Stimulated activated CD8-positive, alpha-beta memory T cell treated with anti-CD3 and anti-CD28 coated beads, Interleukin-2, amount 100 ng/mL, for 48 hours (primary cell): ENCODE measurements at places on chromosomes 5 and 9.

- no peak for DNase-seq
Observed at GRCh38 chr9:92726971-92727715, 37.5 kb downstream of the BICD2 start.

GRCh38 chr5:122312591-122313406 lies 762 bp downstream of the SNCAIP start:
- DNase-seq, result no peak

DNA sequence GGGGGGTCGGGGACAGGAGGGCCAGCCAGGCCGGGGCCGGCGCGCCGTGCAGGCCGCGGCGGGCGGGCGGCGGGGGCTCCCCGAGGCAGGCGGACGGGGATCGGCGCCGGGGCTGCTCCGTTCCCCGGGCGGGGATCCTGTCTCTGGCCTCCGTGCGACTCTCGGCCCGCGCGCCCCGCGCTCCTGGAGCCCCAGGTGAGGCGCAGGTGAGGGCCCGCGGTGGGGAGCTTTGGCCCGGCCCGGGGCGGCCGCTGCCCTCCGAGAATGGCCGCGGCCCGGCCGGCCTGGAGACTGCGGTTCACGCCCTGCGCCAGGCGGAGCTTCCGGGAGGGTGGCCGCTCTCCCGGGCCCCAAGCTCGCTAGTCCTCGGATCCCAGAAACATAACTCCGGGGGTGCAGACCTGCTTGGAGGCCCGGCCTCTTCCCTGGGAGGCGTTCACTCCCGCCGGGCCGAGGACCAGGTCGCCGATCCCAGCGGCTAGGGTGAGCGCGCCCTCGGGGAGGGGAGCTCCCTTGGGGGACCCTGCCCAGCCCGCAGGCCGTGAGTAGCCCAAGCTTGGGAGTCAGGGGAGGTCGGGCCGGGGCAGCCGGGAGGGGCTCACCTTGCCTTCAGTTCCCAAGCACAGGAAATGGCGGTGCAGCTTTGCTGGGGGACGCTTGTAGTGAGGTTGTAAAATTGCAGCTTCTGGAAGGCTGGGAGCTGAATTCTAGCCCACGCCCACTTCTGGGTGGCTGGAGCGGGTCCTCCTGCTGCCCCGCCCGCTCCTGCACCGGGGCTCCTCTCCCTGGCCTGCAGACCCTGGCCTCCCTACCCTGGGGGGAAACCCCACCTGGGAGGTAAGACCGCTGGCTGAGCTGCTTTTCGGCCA lies 723 bp downstream of the PPP1R26 start:
- DNase-seq, result no peak

DNA sequence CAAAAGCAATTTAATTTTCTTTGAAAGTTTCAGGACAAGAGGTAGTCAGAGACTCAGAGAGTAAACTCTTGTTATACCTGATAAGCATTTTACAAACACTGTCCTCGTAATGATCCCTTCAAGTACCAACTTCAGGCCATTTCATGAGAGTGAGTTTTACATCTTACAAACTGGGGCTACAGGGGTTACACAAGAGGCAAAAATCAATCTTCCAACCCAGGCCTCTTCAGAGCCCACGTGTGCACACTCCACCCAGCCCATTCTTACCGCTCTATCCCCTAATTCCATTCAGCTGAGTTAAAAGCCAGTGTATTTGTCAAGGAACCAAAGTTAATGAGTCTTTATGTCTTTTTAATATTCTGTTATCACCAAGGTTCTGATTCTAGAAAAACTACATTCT lies 46.5 kb downstream of the PSMB7 start:
- no peak for DNase-seq

DNA sequence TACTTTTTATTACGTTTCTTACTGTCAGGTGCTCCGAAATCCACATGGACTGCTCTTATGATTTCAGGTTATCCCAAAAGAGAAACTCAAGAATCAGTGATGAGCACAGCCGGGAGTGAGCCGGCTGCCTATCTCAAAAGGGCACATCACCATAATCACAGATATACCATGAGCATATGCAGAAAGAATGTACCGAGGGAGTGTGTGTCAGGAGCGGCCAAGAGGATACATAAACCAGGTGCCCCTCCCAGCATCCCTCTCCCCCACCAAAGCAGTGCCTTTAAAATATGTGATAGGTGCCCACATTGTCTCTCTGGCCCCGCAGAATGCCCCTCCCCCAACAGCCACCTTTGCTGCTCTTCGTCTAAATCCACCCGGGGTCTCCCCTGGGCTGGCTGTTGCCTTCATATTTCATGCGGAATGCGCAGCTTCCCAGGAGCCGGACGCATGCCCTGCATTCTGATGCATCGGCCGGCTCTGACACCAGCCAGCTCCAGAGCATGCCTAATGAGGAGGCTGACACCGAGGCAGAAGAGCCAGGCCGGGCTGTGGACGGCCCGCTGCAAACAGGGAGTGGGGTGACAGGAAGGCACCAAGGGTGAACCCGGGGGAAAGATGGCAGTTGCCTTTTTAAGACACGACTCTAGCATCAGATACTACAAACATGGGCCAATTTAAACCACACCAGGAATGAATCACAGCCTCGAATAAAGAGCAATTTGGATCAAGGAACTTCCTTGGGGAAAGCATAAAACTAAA lies 652.3 kb downstream of the BNC2 start:
- DNase-seq, result no peak

DNA sequence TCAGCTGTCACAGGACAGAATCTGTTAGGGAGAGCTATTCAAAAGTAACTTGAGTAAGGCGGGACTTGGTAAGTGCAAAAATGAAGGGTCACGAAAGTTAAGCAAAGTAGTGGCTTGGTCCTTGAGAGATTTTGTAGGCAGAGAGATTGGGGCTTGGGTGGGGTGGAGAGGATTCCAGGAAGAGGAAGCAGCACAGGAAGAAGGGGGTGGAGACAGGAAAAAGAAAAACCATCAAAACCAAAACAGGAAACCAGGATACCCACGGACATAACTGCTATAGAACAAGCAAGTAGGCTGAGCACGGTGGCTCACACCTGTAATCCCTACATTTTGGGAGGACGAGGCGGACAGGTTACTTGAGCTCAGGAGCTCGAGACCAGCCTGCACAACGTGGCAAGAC lies 3.7 kb downstream of the ROPN1L start:
- no peak for DNase-seq

GRCh38 chr5:147857302-147858129 lies 21.0 kb upstream of the SCGB3A2 start:
- DNase-seq, result peak; percentile 3

GRCh38 chr9:119020284-119020683 lies 349.0 kb downstream of the BRINP1 start:
- DNase-seq, result no peak

- DNase-seq, result no peak
Observed at GRCh38 chr5:31250201-31250600, 56.7 kb downstream of the CDH6 start.

DNA sequence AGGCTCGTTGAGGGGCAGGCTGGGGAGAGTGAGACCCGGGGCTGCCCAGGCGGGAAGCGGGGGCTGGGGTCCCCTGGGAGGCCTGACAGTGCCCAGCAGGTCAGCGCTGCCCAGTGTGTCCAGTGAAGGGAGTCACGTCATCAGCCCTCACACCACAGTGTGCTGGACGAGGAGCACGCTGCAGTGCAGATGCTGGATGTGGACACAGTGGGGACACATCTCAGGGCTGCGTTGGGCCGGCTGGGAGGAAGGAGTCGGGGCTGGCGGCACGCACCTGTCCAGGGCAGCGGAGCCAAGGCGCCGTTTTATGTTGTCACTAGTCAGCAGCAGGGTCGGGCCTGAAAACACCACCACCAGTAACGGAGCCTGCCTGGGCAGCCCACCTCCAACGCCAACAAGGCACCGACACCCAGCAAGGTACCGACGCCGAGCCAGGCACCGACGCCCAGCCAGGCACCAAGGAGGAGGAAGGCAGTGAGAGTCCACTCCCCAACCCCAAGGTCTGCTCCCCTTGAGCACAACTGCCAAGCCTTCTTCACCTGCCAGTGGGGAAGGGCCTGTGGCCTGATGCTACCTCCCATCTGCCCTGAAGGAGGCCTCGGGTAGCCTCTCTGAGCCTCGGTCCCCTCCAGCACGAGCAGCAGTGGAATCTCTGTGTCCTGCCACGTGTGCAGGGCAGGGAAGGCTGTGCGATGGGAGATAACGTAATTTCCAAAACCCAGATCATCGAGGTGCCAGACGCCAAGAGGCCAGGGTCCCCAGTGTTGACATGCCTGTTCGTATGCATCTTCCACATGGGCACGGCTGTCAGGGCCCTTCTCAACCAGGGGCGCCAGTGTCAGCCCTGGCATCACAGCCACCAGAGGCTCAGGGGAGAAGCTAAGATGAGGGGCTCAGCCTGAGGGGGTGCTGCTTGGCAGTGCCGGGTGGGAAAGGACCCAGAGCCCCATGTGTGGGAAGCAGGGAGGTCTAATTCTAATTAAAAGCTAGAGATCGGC lies 21.9 kb upstream of the NSMF start:
- DNase-seq, result no peak

GRCh38 chr9:136287960-136288753 lies 15.7 kb downstream of the CCDC187 start:
- DNase-seq, result no peak

- DNase-seq, result no peak
Observed at GRCh38 chr5:172549696-172550095, 91.4 kb upstream of the NEURL1B start.

GRCh38 chr5:159263569-159263905 lies 447 bp downstream of the UBLCP1 start:
- no peak for DNase-seq

DNA sequence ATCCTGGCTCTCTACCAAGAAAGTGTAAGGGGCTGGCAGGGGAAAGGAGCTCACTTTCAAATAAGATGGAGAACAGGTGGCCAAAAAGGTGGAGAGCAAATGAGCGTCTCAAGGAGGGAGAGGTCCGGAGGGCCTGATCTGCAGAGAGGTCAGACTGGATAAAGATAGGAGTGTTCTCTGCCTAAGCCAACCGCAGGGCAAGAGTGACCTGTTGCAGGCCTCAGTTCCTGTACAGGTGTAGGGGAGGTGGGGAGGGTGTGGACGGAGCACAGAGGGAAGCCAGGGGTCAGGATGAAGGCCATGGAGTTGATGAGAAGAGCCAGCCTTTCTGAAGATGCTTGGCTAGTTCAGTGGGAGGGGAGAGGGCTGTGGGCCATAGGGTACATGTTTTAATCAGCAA lies 239.7 kb downstream of the HSPA4 start:
- no peak for DNase-seq

DNA sequence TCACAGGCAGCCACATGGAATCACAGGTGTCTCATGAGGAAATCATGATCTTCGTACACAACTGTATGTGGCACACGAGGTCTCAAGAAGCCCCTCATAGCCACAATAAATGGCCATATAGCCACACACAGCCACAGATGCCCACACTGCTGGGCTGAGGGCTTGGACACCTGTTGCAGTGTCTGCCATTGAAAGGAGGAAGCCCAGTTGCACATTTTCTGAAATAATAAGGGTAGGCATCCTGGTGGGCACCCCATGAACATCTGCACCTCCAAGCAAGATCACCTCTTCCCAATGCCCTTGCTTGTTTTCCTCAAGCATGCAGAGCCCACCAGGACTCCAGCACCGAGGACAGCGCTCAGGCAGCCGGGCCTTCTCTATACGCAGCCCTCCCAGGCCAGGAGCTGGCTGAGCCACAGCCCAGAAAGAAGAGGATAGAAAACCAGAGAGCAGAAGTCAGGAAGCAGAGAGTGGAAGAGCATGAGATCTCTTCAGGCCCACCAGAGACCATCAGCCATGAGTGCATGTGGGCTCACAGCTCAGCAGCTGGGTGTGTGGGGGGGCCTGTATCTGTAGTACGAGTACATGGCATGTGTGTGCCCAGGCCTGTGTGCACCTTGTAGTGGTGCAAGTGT lies 1.0 kb upstream of the ACSL6 start:
- no peak for DNase-seq

- no peak for DNase-seq
Observed at GRCh38 chr9:12735665-12736064, 39.2 kb upstream of the LURAP1L start.

DNA sequence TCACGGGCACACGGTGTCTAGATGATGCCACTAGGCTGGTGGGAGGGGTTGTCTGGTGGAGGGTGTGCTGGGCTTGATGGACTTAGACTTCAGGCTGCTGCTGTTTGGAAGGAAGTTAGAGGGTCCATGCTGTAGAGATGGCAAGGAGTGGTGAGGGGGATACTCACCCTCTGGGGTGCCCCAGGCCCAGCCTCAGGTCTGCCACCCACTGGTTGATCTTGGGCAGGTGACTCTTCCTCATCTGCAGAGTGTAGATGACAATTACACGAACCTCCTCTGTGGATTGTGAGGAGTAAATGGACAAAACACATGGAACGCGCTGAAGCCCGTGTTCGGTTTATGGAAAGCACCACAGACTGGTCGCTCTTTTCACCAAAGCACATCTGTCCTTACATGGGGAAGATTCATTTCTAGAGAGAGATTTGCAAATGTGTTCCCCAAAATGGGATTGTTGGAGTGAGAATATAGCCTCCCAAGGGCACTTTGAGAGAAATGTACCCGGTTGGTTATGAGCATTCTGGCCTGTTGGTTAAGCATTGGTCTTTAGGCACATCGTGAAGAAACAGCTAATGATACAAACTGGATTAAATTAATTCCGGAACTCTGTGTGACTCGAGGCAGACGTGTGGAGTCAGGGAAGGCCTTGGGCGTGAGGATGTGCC lies 58.2 kb downstream of the ZNF618 start:
- no peak for DNase-seq
